ENCODE measurements at places on chromosomes 7 and 10.

DNA sequence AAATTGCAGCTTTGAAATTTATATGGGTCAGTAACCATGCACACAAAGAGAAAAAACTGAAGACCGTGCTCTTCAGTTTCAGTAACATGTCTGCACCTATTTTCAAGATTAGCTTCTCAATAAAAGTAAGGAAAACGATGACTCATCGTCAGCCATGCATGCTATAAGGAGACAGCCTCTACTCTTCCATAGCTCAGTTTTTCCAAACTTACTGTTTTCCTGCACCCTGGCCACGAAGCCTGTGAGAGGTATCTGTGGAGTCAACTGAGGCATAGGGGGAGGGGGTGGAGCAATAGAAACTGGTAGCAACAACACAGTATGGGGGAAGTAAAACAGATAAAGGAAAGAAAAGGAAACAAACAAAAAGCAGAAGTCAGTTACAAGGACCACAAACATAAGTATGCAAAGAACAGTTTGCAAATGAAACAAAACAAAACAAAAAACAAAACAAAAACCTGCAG, 58.0 kb downstream of the PDSS1 start:
- DNase-seq, result no peak

DNA sequence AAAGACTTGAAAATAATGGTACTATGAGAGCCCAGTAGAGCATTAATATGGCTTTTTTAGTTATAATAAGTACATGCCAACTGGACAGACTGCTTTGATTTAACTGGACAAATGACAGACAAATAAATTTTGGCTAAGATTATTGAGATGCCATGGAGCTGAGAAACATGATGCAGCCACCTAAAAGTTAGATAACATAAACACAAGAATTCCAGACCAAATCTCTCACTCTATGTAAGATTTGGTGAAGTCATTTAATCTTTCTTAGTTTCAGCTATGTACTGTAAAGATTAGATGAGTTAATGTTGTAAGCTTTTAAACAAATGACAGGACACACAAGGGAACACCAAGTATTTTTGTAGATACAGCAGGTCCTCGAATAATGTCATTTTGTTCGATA, 118.2 kb downstream of the CACNA2D1 start:
- DNase-seq, result no peak

- no peak for DNase-seq
Measured at GRCh38 chr7:6158424-6159096, 113.9 kb downstream of the CYTH3 start.

DNA sequence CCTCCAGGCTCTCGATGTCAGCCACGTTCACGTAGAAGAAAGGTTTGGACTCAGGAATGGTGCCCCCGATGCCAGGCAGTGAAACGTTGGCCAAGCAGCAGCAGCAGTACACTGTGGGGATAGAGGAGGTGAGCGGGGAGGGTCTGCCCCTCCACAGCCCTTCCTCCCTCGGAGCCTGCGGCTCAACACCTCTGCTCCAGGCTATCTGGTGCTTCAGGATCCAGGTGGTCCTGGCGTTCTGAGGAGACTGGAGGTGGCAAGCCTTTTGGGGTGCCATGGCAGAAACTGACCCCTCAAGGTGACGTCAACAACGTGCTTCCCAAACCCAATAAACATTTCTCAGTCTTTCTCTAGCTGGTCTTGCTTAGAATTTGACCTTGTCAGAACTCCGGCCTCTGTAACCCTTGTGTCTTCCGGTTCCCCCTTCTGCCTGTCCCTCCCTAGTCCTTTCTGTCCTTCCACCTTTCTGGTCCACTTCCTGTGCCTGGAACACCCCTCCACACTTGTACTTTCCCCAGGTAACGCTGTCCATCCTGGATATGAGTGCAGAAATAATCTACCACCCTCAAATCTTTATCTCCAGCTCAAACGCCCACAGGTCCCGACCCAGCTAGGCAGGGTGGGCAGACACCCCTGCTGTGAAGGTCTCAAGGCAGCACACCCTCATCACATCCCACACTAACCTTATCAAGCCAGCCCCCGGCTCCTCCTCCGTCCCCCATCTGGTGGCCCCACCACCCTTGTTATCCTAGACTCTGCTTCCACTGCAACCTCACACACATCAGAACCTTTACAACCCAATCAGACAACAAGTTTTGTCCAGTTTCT, 36.5 kb downstream of the DENND11 start:
- DNase-seq, result no peak

- DNase-seq, result no peak
Measured at GRCh38 chr10:34475274-34475646, 339.8 kb downstream of the PARD3 start.

DNA sequence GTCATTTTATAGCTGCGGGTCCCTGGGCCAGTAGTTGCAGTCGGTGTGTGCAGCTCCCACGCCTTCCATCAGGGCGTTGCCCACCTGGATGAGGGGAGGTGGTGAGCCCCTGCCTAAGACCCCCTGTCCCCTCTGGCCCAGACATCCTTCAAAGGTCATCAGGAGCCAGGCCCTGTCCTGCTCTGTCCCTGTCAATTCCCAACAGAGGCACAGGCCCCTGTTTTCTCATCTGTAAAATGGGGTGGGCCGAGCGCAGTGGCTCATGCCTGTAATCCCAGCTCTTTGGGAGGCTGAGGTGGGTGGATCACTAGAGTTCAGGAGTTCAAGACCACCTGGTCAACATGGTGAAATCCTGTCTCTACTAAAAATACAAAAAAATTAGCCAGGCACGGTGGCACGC, 128.5 kb upstream of the TNRC18 start:
- no peak for DNase-seq

DNA sequence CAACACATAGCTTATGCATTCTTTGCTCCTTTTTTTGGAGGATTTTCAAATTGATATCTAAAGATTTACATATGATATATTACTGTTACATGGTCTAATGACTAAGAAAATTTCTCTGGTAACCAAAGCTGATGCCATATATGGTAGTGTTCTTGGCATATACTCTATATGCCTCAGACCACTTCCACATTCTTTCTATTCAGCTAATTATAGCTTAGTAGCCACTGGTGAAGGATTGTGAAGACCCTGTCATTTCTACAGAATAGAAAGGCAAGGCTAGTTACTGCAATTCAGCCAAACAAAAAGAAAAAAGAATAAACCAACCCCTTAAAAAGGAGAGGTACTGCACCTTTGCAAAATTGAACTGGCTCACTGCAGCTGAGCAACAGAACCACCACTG, 3.7 kb downstream of the PURB start:
- DNase-seq, result no peak

- no peak for DNase-seq
Measured at GRCh38 chr10:1157615-1157933, 101.4 kb downstream of the WDR37 start.

DNA sequence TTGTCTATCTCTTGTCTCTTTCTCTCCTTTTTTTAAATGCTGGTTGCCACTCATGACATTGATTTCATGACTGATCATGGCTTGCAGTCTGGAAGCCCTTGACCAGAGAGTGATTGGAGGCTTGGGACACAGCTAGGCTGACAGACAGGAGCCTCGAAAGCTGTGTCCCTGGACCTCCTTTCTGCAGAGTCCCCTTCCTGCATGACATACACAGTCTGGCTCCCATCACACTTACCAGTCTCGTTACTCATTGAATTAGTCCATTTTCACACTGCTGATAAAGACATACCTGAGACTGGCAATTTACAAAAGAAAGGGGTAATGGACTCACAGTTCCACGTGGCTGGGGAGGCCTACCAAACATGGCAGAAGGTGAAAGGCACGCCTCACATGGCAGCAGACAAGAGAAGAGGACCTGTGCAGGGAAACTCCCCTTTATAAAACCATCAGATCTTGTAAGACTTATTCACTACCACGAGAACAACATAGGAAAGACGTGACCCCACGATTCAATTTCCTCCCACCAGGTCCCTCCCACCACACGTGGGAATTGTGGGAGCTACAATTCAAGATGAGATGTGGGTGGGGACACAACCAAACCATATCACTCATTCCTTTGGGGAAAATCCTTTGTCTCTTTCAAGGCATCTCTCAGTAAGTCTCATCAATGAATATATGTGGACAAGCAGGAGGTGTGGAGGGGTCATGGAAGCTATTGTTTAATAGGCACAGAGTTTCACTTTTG, 102.3 kb downstream of the TBXAS1 start:
- DNase-seq, result no peak

- DNase-seq, result no peak
Measured at GRCh38 chr7:90846192-90846591, 250.1 kb downstream of the CDK14 start.

DNA sequence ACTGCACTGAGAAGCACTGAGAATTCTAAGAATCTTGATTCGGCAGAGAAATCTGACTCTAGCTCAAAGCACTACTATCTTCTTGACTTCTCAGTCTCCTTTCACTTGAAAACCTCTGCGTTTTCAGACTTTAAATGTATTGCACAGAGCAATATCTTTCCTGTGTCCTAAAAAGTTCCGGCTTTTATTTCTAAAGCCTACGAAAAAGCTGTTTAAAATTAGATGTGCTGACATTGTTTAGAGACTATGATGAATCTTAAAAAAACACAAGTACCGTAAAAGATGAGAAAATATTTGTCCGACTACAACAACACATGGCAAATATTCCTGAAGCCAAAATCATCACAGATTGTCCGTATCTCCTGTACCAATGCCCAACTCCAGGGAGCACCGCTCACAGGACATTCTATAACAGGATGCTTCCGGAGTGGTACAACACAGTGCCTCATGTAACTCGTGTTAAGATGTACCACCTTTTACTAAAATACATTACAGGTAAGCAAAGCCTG, 136.9 kb downstream of the CUBN start:
- DNase-seq, result no peak

- DNase-seq, result no peak
Measured at GRCh38 chr7:47290867-47291266, 291.0 kb downstream of the TNS3 start.

- no peak for DNase-seq
Measured at GRCh38 chr7:116249969-116250553, 39.7 kb downstream of the TES start.

DNA sequence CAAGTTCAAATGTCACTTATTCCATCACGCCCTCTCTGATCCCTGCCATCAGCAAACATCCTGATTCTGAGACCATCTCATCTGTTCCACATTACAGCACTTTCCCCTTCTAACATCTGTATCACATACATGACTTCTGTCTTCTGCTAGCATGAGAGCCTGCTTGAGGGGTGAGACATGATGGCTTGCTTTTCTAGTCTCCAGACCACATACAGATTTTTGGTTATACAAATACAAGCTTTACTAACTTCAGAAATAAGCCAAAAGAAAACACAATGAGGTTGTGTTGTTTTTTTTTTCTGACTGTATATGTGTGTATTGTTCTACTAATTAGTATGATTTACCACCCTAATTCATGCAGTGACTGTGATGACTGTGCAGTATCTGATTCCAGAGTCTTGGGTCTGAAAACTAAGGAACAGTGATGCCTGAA, 34.3 kb downstream of the NAPEPLD start:
- no peak for DNase-seq

- DNase-seq, result no peak
Measured at GRCh38 chr7:68122801-68123200, 1126.2 kb downstream of the TYW1 start.

GRCh38 chr10:62619413-62619738, 185.1 kb upstream of the ADO start:
- no peak for DNase-seq

DNA sequence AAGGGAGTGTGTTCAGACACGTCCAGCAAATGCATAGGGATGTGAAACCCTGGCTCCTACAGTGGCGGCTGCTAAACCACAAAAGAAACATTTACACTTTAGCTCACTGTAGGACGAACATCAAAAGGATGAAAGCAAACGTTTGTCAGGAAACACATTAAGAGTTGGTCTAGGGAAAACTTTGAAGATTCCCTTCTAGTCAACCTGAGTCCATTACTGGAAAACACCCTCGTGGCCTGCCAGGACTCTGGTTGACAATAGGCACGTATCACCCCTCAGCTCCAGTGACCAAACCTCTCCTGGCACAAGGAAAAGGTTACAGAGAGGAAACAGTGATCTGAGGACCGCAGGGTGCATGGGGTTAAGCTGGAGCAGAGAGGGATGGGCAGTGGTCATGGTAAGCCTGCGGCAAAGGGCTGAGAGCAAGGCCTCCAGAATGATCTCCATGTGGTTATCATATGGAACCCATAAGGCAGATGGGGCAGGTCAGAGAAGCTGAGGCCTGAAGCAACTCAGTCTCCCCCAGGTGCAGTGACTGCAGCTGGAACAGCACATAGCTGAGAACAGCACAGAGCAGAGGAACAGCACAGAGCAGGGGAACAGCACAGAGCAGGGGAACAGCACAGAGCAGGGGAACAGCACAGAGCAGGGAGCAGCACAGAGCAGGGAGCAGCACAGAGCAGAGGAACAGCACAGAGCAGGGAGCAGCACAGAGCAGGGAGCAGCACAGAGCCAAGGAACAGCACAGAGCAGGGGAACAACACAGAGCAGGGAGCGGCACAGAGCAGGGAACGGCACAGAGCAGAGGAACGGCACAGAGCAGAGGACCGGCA, 49.9 kb downstream of the CHST15 start:
- no peak for DNase-seq

- DNase-seq, result no peak
Measured at GRCh38 chr7:95004618-95005247, 97.3 kb downstream of the PPP1R9A start.

- DNase-seq, result no peak
Measured at GRCh38 chr7:106138776-106139175, 26.7 kb upstream of the SYPL1 start.

- no peak for DNase-seq
Measured at GRCh38 chr10:78566284-78567111, 502.3 kb upstream of the ZMIZ1 start.

GRCh38 chr7:26369593-26369992, 77.9 kb downstream of the SNX10 start:
- no peak for DNase-seq

GRCh38 chr10:34667177-34667576, 147.9 kb downstream of the PARD3 start:
- no peak for DNase-seq

- DNase-seq, result no peak
Measured at GRCh38 chr7:76048668-76048988, 722 bp downstream of the MDH2 start.

DNA sequence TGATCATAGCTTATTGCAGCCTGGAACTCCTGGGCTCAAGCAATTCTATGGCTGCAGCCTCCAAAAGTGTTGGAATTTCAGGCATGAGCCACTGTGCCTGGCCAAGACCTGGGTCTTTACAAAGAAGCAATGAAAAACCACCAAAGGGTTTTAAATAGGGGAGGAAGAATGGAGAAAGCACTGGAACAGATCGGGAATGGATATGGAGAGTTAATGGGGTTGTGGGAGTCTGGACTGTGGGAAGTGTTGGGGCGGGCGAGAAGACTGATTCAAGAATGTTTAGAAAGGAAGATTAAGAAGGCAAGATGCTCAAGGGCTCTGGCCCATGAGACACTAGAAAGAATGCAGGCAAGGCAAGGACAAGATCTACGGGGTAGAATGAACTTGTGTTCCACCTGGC, 98.5 kb downstream of the CARD11 start:
- no peak for DNase-seq

GRCh38 chr7:155553871-155554270, 7.5 kb upstream of the CNPY1 start:
- no peak for DNase-seq

DNA sequence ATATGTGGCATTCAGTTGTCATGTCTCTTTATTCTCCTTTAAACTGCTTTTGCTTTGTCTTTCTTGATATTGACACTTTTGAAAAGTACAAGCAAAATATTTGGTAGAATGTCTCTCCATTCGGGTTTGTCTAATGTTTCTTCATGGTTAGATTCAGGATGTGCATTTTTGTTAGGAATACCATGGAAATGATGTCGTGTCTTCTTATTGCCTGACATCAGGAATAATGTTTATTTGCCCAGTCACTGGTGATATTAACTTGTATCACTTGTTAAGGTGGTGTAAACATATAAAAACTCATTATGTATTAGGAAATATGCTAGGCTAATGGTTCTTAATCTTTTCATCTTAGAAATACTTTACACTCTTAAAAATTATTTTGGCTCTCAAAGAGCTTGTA, 43.4 kb downstream of the CDK1 start:
- no peak for DNase-seq

Measured in stimulated activated CD4-positive, alpha-beta T cell treated with anti-CD3 and anti-CD28 coated beads, Interleukin-15, amount 100 ng/mL, for 1 hour (primary cell).